Stimulated activated CD4-positive, alpha-beta T cell treated with anti-CD3 and anti-CD28 coated beads, Interleukin-4, amount 100 ng/mL, for 48 hours (primary cell): ENCODE measurements at places on chromosomes 12 and 14.

DNA sequence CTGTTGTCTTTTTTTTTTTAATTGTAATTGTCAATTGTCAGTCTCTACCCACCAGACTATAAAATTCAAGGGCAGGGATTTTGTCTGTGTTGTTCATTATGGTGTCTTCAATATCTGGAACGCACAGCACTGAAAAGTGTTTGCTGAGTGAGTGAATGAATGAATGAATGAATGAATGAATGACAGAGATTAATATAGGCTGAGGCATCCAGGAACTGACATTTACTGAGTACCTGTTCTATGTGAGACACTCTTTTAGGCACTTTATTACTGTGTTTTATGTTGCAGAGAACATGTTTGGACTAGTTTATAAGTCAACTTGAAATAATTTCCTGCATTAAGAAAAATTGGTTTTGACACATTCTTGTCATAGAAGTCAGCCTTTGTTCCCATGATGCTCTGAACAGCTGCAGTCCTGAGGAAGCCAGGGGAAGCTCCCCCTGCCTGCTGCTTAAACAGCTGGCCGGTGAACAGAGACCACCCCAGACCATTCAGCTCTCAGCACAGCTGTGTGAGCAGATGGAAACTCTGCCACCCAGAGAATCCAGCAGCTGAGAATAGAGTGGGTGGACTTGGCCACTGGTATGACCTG is 160.7 kb upstream of the CCND2 start:
- DNase-seq, result no peak

DNA sequence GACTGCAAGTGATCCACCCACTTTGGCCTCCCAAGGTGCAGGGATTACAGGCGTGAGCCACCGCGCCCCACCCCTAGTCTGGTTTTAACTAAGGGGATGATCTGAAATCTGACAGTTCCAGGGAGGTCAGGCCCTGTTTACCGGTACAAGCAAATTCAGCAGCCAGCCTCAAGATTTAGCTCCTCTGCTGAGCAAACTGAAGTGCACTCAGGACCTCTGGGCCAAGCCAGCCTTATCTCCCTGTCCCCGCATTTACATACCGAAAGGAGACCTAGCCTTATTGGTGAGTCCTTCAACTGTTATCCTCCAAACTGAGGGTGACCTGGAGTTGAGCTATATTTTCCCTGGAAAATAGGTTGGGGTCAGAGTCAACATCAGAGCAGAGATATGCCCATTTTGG is 835 bp upstream of the ABHD4 start:
- no peak for DNase-seq

GRCh38 chr12:53624458-53624857 is 1.7 kb downstream of the ATF7 start:
- no peak for DNase-seq

DNA sequence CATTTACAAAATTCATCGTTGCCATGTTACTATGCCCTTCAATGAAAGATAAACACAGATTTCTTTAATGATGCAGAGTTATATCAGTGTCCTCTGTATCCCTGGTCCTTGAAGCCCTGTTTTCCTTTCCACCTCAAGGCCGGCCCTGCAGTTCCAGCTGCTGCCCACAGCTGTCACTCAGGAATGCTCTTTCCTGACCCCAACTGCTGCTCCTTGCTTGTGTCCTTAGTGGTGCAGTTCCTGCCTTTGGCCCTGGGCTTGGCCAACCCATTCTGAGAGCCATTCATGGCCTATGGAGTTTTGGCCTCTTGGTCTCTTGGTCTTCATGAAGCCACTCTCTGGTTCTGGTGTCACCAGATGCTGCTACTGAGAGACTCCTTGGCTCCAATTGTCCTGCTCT is 93.1 kb downstream of the GAS2L3 start:
- DNase-seq, result no peak

- no peak for DNase-seq
Observed at GRCh38 chr12:81644503-81644902, 114.6 kb downstream of the PPFIA2 start.
